ENCODE measurements at places on chromosomes 5 and 9.

GRCh38 chr9:22138956-22139660 is 130.0 kb upstream of the CDKN2B start:
- DNase-seq, result no peak

- DNase-seq, result no peak
Observed at GRCh38 chr5:175082866-175083590, 358.6 kb downstream of the MSX2 start.

DNA sequence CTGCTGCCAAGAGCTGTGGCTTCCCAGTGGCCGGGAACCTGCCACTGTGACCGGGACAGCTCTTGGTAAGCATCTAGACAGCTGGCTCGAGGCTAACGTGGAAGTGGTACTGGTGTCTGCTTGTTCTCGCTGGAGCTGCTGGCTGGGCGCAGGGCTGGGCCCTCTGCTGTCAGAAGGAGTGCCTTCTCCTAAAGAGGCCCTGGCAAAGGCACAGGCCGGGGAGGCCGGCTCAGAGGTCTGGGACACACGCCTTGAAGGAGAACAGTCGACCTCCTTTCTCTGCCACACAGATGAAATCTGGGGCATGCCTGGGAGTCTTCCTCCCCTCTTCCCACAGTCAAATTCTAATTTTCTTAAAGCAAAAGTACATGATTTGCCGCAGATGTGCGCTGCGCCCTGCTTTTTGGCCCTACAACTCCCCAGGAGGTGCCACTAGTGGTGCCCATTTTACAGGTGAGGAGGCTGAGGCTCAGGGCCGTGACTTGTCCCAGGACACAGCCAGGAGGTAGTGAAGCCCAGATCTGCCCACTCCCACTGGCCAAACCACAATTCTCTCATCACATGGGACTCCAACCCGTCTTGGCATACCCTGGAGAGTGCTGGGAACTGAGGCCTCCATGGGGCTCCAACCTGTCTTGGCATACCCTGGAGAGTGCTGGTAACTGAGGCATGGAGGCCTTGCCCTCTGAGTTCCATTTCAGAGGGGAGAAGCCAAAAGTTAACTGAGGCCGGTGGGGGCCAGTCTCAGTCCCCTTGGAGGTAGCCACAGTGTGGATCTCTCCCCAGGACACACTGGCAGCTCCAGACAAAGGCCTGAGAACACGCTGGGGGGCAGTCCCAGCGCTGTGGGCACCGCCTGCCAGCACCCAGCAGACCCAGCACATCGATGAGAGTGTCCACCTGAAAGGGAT is 12.0 kb upstream of the RXRA start:
- DNase-seq, result peak; percentile 44

GRCh38 chr5:149345892-149346222 is 558 bp downstream of the GRPEL2 start:
- DNase-seq, result no peak

DNA sequence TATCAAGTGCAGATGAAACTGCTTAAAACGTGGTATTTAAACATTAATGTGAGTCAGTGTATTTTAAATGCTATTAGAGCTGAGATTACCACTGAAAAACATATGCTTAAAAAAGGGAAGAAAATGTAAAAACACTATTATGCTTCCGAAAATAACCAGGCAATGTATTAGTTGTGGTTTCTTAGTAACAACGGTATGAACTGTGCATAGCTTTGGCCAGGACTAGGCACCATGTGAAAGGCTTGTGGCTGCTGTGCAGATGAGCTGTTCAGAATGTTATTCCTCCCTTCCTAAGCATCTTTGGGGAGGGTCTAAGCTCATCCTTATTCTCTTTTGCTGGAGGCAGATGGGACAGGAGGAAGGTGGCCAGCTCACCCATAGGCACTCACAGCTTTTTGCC is 84.9 kb downstream of the NTRK2 start:
- no peak for DNase-seq

DNA sequence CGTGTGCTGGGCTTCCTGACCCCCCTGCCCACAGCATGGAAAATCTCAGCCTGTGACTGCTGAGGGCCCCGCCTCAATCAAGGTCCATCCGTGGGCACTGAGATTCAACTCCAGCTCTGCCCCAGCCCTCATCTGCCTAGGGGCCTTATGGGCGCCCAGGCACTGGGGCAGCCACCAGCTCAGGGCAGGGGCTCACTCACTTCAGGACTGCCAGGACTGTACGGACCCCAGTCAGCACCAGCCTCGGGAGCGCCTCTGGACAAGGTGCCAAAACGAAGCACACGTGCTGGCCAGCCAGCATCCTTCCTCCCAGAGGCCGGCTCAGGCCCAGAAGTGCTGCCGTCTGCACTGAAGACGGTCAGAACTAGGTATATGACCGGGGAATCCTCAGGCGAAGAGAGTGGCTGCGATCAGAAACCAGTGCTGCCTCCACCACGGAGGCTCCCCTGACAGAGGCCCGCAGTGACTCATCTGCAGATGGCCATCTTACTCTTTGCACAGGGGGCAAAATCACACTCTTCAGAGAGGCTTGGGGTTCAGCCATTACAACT is 19.6 kb downstream of the CLPTM1L start:
- DNase-seq, result peak; percentile 33

GRCh38 chr5:175693741-175694140 is 35.9 kb downstream of the HRH2 start:
- no peak for DNase-seq

- peak; percentile 93 for DNase-seq
Observed at GRCh38 chr9:126704157-126704891, 90.6 kb downstream of the LMX1B start.

GRCh38 chr5:151151793-151152192 is 5.8 kb downstream of the ANXA6 start:
- DNase-seq, result no peak

GRCh38 chr9:117927354-117927753 is 223.2 kb downstream of the TLR4 start:
- no peak for DNase-seq

DNA sequence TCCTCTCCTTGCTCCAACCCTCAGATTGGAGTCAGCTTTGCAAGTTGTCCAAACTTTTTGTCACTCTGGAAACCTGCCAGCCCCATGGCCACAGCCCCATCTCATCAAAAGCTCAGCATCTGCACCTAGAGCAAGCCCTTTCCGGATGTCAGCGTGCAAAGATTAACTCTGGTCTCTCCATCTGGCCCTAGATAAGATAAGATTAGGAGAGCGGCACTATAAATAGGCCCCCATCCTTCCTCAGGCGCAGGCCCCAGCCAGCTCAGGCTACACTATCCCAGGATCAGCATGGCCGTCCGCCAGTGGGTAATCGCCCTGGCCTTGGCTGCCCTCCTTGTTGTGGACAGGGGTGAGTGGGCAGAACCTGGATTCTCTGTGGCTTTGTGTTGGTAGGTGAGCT is at the start of gene SPINK4:
Gene SPINK4, plus strand, starts transcription at position 247 of the 400 bp plus-strand sequence. Its CDS starts 42 bp downstream, at position 289.
- DNase-seq, result no peak

DNA sequence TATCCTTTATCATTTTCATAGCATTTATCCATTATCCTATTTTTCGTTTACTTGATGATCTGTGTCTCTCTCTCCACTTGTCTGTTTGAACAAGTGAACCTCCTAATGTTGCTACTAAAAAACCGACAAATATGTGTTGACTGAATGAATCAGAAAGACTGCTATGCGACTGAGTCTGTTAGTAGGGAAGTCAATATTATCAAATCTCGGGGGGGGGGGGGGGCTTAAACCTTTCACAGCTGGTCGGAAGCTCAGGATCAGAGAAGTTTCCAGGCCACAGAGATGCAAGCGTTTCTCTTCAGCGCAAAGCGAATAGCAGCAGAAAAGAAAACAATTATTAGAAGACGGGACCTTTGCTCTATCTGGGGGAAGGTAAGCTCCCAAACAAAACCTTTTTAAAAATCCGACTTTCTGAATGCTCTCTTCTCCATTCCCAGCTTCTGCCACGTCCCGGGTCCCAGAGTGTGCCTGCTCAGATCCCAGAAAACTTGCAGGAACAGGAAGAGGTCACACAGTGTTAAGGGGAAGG is 412 bp downstream of the RIOK2 start:
- no peak for DNase-seq

DNA sequence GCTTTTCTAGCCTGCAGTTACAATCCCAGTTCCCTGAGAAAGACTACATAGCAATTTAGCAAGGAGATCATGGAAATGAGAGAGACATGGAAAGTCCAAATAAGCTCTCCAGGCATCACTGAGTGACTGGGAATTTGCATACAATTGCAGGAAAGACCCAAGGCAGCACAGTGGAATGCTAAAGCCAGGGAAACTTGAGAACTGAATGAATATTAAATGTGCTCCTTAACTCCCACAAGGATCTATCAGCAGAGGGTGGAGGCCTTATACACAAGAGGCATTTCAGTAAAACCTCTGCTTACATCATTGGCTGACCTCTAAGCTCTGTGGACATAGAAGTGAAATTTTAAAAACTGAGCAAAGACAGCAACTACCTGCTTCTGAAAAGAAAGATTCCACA is 355.6 kb upstream of the DAB2 start:
- no peak for DNase-seq

- no peak for DNase-seq
Observed at GRCh38 chr5:126610616-126611015, 9.9 kb downstream of the PHAX start.

DNA sequence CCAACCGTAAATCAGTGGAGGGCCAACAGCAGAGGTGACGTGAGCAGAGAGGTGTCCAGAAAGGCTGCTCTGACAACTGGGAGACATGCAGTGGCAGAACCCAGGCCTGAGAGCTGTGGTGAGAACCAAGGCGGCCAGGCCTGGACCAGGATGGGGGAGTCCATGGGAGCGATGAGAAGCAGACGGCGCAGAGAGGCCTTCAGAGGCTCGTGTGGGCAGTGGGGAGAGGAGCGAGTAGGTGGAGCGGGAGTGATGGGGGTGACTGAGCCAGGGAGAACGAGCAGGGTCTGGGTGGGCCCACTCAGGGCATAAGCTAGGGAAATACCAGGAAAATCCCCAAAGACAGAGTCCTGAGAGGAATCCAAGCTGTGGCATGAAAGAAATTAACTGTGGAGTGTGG is 7.9 kb upstream of the IL3 start:
- DNase-seq, result no peak

DNA sequence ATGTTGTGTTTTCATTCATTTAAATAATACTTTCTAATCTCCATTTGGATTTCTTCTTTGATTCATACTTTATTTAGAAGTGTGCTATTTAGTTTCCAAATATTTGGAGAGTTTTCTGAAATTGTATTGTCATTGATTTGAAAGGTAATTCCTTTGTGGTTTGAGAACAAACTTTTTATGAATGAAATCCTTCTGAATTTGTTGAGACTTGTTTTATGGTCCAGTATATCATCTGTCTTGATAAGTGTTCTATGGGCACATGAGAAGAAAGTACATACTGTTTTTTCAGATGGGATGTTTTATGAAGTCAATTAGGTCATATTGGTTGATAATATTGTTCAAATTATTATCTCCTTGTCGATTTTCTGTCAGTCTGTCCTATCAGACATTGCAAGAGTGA is 953.8 kb downstream of the NR2F1-AS1 start:
- DNase-seq, result no peak

- no peak for DNase-seq
Observed at GRCh38 chr9:108300306-108301287, 555.2 kb downstream of the ACTL7B start.

DNA sequence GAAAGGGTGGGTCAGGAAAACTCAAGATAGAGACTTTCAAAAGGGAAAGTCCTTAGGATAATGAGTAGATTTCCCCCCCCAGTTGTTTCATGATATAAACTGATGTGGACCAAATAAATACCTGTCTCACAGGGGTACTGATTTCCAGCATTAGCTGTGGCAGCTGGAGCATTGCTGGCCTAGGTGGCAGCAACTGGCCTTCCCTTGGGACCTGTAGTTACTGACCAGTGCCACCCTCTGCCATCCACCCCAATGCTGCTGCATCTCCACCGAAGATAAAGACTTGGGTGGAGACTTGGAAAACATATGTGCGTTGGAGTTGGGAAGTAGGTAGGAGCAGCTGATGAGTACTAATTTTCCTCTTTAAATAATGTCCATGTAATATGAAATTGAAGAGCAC is 71.8 kb downstream of the SYK start:
- no peak for DNase-seq

- DNase-seq, result no peak
Observed at GRCh38 chr9:37293664-37294524, 128.6 kb upstream of the GRHPR start.

DNA sequence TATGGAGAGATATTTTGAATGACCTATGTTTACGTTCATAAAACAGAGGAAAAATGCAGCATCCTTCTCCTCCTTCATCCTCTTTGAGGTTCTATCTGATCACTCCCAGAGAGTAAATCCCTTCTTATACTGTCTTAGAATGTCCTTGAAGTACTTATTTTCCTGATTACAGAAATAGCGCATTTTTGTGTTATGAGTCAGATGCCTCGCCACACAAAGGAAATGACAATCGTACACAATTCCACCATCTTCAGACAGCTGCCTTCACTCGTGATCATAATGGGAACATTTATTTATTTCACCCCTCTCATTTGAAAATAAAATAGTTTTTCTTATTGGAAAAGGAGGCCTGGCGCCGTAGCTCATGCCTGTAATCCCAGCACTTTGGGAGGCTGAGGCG is 2.4 kb upstream of the GLT6D1 start:
- no peak for DNase-seq
